ENCODE measurements at places on chromosomes 5 and 9.

GRCh38 chr5:169979871-169980270 lies 424 bp downstream of the INSYN2B start:
- H3K36me3 ChIP-seq = peaks cover 22% of the 10 kb centered on the region
- no peak overlapping the region for H3K4me3 ChIP-seq
- peaks cover 11% of the 10 kb centered on the region for H3K4me1 ChIP-seq
- H3K27ac ChIP-seq = no peak overlapping the region

- H3K4me1 ChIP-seq = peaks cover 7% of the 10 kb centered on the region
- DNase-seq = no peak
- peak overlapping the region; percentile 6 for H3K27ac ChIP-seq
- peaks cover 46% of the 10 kb centered on the region for H3K36me3 ChIP-seq
- H3K27me3 ChIP-seq = no peaks in the 10 kb centered on the region
- no peak overlapping the region for H3K4me3 ChIP-seq
Observed at GRCh38 chr9:35051069-35051967, 21.1 kb downstream of the VCP start.

DNA sequence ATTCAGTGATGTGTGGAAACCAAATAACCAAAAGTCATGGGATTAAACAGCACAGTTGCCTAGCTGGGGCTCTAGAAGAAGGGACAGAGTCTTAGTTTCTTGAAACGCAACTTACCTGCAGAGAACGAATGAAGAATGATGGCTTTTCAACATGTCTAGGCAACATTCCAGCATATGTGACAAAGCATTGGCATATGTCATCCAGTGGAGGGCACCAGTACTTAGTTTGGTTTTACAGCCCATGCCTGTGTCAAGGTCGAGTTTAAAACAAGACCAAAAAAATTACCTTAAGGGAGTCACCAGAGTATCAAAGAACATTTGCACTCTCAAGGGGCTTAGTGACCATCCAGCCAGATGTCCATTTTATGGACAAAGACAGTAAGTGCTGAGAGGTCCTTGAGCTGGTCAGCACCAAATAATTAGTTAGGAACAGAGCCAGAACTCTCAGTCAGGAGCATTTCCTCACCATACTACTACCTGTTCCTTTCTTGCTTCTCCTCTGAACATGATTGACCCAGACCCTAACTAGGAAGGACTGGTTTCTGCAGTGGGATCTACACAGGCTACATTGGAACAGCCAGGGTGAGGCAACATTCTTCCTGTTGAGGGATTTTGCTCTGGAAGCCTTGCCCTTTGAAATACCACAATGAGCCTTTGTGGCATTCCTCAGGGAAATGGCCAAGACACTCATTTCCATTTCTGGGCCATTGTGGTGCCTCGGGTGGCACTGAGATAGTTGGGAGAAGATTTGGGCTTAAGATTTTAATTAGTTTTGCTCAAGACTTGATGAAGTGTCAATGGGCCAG lies 75.4 kb upstream of the ANKH start:
- H3K27me3 ChIP-seq = peaks cover 4% of the 10 kb centered on the region
- H3K36me3 ChIP-seq = no peaks in the 10 kb centered on the region

GRCh38 chr5:158473016-158473635 lies 614.2 kb upstream of the CLINT1 start:
- peaks cover 6% of the 10 kb centered on the region for H3K27me3 ChIP-seq
- H3K4me3 ChIP-seq = no peak overlapping the region
- no peaks in the 10 kb centered on the region for H3K36me3 ChIP-seq
- H3K4me1 ChIP-seq = peaks cover 5% of the 10 kb centered on the region

DNA sequence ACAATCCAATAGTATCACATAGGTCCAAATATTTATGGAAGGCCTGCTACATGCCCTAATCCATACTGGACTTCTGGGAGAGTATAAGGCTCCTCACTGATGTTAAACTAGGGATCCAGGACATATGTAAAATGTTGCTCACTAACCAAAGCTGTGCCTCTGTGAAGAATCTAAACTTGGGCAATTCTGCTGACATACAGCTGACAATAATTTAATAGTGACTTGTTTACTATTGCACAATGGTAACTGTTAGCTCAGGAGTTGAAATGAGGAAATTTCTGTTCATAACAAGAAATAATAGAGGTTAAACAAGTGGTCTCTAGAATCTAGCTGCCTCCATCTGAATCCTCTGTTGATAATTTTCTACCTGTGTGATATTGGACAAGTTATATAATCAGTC lies 14.9 kb upstream of the CTXN3 start:
- H3K27ac ChIP-seq = no peak overlapping the region
- no peaks in the 10 kb centered on the region for H3K4me1 ChIP-seq
- no peak for DNase-seq
- no peaks in the 10 kb centered on the region for H3K36me3 ChIP-seq
- no peak overlapping the region for H3K4me3 ChIP-seq
- peaks cover 4% of the 10 kb centered on the region for H3K27me3 ChIP-seq

DNA sequence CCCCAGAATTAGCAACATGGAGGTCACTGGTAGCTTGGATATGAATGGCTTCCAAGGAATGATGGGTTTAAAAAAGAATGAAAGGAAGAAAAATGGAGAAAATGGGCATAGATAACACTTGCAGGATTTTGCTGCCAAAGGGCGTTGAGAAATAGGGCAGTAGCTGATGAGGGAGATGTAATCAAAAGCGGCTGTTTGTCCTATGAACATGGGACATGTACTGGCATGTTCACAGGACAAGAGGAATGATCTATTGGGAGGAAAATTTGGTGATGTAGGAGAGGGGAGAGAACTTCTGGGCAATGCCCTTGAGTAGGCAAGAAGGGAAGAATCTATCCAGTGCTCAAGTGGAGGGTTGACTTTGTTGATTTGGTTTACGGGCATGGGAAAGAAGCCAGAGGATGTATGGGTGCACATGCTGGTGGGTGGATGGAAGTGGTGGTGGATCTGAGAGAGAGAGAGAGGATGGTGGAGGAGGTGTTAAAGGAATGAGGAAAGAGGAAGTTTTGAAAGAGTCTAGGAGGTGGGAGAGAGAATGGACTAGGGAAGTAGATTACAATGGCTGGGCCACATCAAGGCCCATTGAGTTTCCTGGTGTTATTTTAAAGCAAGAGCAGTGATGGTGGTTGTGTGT lies 115.1 kb upstream of the MVB12B start:
- H3K4me1 ChIP-seq = no peaks in the 10 kb centered on the region
- no peak overlapping the region for H3K27ac ChIP-seq
- H3K36me3 ChIP-seq = peaks cover 5% of the 10 kb centered on the region
- no peak overlapping the region for H3K4me3 ChIP-seq
- peaks cover 27% of the 10 kb centered on the region for H3K27me3 ChIP-seq

DNA sequence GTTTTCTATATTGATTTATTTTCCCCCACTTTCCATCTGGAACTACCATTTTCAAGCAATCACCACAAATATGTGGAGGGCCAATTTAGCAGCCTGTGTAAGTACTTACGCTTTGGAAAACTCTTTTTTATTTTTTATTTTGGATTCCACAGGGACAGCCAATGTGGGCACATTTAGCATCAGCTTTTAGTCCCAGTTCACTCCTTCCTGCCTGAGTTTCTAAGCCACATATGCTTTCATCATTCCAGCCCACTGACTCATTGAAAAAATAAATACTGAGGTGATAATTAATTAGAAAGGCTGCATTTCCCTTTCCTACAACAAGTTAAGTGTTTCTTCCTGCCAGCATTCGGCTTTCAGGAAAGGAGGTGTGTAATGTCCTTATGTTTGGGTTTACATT lies 76.8 kb downstream of the TMEM167A start:
- DNase-seq = no peak
- H3K27me3 ChIP-seq = no peaks in the 10 kb centered on the region
- no peaks in the 10 kb centered on the region for H3K4me1 ChIP-seq
- no peak overlapping the region for H3K27ac ChIP-seq

GRCh38 chr9:98187926-98188325 lies 4.5 kb downstream of the CORO2A start:
- H3K27ac ChIP-seq = peak overlapping the region; percentile 49
- H3K4me1 ChIP-seq = peaks cover 2% of the 10 kb centered on the region
- DNase-seq = no peak
- H3K36me3 ChIP-seq = no peaks in the 10 kb centered on the region
- H3K27me3 ChIP-seq = no peaks in the 10 kb centered on the region

DNA sequence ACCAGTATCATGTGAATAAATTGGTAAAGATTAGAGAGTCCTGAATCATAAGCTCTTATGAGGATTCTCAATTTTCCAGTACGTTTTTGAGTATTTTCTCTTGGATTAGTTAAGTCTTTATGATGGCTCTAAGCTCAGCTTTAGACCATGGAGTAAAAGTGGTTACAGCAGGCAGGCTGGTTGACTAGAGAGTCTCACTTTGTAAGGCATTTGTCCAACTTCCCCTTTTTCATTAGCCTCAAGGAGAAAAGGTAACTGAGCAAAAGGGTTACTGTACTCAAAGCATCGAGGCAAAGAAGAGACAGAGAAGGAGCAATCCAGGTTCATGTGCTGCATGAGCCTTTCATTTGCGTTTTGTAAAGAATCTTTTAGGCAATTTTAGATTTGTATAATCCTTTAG lies 8.5 kb downstream of the NOP16 start:
- no peak overlapping the region for H3K4me3 ChIP-seq
- no peak overlapping the region for H3K27ac ChIP-seq
- H3K4me1 ChIP-seq = peaks cover 18% of the 10 kb centered on the region
- no peaks in the 10 kb centered on the region for H3K27me3 ChIP-seq
- no peak for DNase-seq
- H3K36me3 ChIP-seq = peaks cover 56% of the 10 kb centered on the region

GRCh38 chr9:26057050-26057449 lies 378.8 kb upstream of the TUSC1 start:
- no peak for DNase-seq
- H3K27me3 ChIP-seq = no peaks in the 10 kb centered on the region
- no peaks in the 10 kb centered on the region for H3K4me1 ChIP-seq
- no peaks in the 10 kb centered on the region for H3K36me3 ChIP-seq
- H3K4me3 ChIP-seq = no peak overlapping the region

DNA sequence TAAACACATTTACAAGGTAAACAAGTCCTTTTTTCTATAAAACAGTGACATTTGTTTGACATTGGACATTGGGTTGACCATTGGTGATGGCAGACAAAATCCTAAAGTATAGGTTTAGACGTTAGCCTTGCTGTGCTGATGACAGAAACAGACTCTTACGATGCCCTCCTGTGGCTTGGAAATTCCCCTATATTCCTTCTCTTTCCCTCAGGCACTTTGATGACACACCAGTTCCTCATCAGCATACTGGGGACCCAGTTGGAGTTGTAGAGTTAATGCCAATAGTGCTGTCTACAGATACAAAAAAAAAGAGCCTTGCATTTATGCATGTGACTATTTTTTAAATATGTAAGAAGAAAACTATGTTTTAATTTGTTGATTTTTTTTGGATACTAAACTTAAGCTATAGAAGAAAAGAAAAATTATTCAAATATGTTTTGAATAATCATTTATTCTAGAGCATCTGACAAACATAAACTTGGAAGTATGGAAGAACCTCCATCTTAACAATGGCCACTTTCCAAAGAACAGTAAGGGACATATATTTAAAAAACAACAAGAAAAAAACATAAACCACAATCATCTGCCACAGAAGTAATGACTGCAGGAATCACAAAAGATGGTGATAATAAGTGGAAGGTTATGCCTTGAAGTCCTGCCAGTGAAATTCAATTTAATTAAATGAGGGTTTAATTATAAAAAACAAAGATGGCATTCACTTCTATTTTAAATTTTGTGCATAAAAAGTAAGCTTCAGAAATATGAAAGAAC lies 75.6 kb upstream of the SNCAIP start:
- H3K36me3 ChIP-seq = no peaks in the 10 kb centered on the region
- DNase-seq = no peak
- no peak overlapping the region for H3K4me3 ChIP-seq
- no peaks in the 10 kb centered on the region for H3K4me1 ChIP-seq

- H3K27me3 ChIP-seq = no peaks in the 10 kb centered on the region
- no peak overlapping the region for H3K27ac ChIP-seq
- no peaks in the 10 kb centered on the region for H3K4me1 ChIP-seq
- no peak for DNase-seq
- no peaks in the 10 kb centered on the region for H3K36me3 ChIP-seq
Observed at GRCh38 chr9:134429481-134429880, 103.2 kb downstream of the RXRA start.
